DMS79 (cell line): ENCODE measurements at places on chromosomes 7 and 10.

DNA sequence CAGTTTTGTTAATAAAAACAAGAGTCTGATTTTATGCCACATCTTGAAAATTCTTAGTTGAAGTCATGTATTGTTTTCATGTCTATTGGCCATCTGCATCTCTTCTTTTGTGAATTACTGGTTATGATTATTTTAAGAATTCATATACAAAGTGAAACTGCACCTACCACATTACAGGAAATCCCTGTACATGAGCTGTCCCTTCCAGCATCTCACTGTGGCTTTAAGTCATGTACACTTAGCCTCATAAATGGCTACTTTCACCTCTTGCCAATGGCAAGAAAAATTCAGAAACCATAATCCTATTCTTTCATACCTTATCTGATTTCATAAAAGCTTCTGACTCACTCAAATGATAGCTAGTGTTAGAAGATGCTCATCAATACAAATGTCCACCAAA lies 48.6 kb downstream of the CRTAC1 start:
- DNase-seq, result no peak

- no peak for DNase-seq
Measured at GRCh38 chr7:47069385-47070076, 512.4 kb downstream of the TNS3 start.

DNA sequence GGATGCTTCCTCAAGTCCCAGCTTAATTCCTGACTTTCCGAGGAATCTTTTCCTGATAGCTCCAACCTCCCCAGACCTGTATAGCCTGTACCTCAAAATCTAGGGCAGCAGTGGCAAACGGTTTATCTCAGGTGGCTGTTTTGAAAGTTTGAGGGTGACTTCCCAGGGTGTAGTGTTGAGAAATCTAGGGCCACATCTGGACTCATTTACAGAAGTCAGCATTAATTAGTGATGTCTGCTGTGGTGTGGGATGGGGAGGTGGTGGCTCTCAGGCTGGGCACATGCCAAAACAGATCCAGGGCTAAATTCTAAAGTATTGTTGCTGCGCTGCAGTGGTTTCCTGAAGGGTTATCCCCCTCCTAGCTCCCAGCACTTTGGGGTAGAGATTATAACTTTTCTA lies 38.0 kb downstream of the UNC5B start:
- no peak for DNase-seq

DNA sequence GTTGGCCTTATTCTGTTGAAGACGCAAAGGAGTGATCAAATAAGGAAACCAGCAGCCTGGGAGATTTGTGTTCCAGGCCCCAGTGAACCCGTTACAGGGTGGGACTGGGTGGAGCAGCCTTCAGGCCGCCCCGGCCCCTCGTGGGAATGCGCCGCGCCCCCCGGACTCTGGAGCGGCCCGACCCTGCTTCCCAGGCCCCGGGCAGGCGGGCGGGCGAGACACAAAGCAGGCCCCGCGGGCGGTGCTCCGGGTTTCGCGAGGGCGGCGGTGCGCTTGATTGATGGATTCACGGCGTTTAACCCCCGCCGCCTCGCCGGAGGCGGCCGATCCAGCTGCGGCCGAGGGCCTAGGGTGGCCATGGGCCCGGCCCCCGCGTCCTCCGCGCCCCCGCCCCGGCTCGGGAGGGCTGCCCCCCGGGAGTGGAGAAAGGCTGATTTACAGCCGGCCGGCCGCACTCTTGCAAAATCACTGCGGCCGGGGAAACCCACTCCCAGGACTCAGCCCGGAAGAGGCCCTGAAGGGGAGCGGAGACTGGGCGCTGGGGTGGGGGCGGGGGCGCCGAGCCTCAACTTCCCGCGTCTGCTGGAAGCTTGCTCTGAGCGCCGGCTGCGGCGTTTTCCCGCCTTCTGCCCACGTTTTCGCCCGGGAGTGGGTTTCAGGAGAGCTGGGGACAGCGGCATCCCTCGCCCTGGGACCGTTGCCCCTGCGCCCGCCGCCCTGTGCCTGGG lies 299.6 kb upstream of the NFE2L3 start:
- DNase-seq, result no peak

DNA sequence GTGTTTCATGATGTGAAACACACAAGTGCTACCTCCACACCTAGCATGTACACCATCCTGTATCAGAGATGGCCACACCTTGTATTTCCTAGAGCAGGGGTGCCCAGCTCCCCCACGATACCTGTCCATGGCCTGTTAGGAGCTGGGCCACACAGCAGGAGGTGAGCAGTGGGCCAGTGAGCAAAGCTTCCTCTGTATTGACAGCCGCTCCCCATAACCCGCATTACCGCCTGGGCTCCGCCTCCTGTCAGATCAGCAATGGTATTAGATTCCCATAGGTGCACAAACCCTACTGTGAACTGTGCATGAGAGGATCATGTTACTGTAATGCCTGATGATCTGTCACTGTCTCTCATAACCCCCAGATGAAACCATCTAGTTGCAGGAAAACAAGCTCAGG lies 145.6 kb upstream of the RNF32 start:
- DNase-seq, result no peak

DNA sequence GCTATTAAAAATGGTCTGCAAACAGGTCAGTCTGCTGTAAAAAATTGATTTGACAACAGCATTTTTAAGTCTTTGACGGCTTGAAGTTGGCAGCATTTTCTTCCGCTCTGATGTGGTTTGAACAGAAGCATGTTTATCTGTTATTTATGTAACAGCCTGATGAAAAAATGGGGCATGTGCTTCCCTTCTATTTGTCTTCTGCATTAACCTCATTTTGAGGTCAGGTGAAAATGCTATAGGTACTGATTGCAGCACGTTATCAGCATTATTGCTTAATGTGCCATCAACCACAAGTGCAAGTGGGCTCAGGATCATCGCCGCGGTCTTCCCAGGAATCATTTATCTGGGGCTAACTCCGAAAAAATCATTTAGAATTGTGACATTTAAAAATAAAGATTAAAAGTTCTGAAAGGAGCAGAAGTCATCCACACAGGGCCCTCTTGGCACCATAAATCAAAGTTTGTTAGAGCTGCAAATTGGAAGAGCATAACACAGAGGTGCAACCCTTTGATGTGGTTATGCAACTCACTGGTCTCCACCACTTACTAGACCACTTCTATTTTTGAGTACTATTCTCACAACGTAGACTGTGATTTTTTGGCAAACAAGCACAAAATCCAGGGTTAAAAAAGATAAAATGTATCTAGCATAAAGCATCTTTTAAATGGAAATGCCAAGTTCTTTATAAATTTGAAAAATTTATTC lies 307.7 kb downstream of the MDFIC start:
- DNase-seq, result no peak

- no peak for DNase-seq
Measured at GRCh38 chr10:110032801-110033700, 25.3 kb downstream of the ADD3 start.

- no peak for DNase-seq
Measured at GRCh38 chr7:90409667-90410066, 6.4 kb downstream of the CLDN12 start.

GRCh38 chr10:24118246-24118645 lies 90.7 kb upstream of the KIAA1217 start:
- no peak for DNase-seq

DNA sequence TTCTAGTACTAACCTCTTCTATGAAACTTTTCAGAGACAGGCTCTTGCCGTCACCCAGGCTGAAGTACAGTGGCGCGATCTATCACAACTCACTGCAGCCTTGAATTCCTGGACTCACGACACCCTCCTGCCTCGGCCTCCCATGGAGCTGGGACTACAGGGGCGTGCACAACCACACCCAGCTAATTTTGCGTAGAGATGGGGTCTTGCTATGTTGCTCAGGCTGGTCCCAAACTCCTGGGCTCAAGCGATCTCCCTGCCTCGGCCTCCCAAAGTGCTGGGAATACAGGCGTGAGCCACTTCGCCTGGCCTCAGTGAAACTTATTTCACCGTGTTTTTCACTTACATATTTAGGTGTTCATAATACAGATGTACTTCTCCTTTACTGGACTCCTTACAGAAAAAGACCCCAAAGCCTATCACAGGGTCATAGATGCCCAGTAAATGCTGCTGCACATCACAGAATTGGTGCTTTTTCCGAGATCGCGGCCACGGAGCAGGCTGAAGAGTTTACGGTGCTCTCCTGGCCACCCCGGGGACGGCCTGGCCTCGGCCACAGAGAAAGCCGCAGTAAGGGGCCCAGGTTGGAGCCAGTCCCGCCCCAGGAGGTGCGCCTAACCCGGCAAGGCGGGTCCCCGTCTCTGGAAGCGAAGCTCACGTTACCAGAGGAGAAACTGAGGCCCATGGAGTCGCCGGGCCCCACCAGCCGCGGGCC lies 595 bp downstream of the TBL2 start:
- DNase-seq, result no peak

DNA sequence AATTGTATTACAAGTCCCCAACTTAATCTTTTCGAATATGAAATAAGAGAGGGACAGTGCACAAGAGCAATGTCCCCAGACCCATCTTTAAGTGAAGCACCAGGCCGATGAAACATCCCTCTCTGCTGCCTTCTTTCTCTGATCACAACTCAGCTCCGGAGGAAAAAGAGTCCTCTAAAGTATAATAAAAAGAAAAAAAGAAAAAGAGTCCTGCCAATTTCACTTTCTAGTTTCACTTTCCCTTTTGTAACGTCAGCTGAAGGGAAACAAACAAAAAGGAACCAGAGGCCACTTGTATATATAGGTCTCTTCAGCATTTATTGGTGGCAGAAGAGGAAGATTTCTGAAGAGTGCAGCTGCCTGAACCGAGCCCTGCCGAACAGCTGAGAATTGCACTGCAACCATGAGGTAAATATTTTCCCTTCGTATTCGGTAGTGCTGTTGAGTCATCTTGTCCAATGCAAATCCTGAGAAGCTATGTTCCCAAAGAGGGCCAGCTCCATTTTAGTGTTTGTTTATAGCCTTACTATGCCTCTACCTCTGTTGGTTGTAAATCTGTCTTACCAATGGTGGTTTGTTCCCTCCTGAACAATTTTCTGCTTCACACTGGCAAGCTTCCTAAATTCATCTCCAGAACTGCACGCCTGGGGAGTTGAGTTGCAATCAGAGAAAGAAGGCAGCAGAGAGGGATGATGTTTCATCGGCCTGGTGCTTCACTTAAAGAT lies at the start of gene IFIT2:
Gene IFIT2 (plus strand): TSS at position 326 of the 725 bp plus-strand sequence. CDS start 78 bp downstream, at position 404.
- DNase-seq, result peak; percentile 37

DNA sequence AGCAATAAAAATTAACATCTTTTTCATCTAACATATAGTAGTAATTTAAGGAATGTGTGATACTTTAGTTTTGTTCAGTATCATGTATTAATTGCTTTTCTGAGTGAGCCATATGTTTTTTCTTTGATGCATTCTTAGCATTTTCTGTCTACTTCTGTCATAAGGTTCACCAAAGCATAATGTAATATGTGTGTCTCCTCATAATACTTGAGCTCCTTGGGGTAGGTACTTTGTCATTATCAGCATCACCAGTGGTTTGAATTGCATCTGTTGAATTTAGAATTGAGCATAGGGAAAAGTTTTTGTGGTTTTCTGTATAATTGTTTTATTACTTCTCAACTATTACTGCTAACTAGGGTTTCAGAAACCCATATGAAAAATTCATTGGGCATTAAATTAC lies 26.5 kb downstream of the VPS50 start:
- no peak for DNase-seq

DNA sequence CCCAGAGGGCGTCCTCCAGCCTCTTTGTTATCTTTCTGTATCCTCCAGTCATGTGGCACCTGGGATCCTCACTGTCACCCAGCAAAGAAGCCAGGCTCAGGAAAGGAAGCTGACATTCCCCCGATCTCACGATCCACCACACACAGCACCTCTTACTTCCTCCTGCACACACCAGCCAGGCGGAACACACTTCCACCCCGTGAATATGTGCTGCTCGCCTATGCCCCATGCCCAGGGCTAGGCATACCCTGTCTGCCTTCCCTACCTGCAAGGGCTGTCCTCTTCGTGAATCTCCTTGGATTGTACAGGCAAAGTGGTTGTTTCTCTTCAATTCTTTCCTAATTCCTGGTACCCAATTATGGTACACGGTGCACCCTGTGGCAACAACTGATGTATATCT lies 191.0 kb downstream of the TNS3 start:
- no peak for DNase-seq

DNA sequence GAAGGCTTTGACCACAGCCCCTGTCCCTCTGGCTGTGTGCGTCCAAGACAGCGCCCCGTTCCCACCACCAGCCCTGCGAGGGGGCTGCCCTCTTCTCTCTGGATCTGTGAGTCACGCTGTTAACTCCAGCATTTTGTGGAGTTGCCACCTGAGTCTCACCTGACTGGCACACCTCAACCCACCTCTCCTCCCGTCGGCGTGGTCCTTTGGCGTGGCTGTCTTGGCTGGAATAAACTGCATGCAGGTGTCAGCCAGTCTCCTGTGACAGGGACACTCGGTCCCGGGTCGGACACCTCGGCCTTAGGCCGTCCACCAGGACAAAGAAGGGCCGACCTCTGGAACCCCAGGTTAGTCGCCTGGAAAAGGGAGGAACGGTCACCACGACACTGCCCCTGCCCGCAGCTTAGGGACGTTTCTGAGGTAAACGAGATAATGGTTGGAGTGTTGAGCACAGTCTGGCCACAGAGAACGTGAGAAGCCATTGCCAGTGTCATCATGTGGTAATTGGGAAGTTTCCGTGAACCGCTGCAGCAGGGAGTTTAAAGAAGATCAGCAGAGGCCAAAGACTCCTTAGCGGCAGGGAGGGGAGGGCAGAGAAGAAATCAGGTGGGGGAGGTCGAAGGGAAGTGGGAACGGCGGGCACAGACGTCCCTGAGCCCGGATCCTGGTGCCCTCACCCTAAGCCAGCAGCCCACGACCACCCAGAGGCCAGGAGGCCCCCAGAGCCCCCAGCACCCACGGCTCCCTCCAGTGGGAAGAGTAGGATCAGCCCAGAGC lies 73.6 kb upstream of the FAM20C start:
- DNase-seq, result no peak

GRCh38 chr10:88693392-88694020 lies 12.5 kb upstream of the LIPK start:
- no peak for DNase-seq

- peak; percentile 90 for DNase-seq
Measured at GRCh38 chr7:137804836-137805235, 41.9 kb downstream of the DGKI start.

GRCh38 chr7:29839302-29839701 lies 33.0 kb downstream of the WIPF3 start:
- DNase-seq, result no peak

DNA sequence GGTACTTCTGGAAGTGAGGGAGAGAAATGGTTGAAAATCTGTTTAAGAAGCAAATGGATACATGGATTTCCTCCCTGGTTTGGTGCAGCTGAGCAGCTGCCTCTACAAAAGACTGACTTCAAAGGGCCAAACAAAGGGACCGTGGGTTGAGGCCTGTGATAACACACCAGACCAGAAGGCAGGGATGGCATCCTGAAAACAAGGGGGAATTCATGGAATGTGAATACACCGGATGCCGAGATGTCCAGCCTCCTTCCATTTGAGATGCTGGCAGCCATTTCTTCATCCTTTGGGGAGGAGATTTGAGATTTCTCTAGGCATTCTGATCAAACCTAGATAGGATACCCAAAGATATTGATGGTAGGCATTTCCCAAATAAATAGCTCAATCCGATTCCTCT lies 36.9 kb downstream of the TAF3 start:
- DNase-seq, result no peak
